Stimulated activated CD4-positive, alpha-beta T cell treated with anti-CD3 and anti-CD28 coated beads, TNF-alpha, amount 100 ng/mL, for 4 hours (primary cell): ENCODE measurements at places on chromosomes 2 and 18.
A peak's percentile ranks its signal among the peaks of the same experiment; 100 is the strongest.

- DNase-seq = no peak
Observed at GRCh38 chr2:172953970-172954852, 121.4 kb upstream of the MAP3K20 start.

- no peak for DNase-seq
Observed at GRCh38 chr2:44965684-44966083, 24.2 kb downstream of the SIX3 start.

DNA sequence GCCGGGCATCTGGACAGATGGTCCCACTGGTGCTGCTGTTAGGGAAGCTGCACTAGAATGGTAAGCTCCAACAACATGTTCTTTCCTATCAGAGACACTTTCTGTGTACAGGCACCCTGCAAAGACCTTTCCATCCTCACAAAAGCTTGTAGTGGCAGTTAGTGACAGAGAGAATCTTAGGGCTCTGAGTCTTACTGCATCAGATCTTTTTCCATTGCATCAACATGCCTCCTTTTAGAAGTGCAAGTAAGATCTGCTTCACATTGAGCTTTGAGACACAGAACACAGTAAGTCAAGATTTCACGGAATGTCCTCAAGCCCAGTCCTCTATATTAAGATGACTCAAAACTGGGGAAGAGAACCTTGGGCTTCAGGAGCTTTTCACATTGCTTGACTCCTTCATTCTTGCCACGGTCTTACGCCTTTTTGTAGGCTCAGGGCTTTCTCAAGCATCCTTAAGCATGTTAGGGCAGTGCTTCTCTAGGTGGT lies 52.6 kb downstream of the ARL4C start:
- no peak for DNase-seq

DNA sequence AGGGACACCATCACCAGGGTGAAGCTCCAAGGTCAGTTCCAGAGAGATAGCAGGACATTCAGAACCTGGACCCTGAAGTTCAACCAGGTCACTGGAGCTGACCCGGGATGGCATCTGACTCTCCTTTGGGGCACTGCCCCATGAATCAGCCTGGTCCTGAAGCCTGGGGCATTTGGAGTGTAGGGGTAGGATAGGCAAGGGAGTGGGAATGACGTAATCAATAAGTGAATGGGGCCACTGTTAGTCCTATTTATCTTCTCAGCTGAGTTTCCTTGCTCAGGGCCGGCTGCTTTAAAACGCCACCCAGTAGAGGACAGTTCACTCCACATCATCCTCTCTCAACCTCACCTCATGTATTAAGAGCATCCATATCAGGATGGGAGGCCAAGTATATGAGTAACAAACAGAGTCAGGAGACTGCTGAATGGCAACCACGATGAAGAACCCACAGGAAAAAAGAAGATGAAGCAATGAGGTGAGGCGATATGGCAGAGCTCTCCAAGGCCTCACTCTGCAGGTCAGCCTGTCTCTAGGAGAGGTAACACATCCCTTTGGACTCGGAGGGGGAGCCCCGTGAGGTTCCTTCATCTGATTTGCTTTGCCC lies 1.8 kb upstream of the RFX8 start:
- no peak for DNase-seq

- no peak for DNase-seq
Observed at GRCh38 chr2:207073412-207073800, 92.3 kb downstream of the KLF7 start.

- no peak for DNase-seq
Observed at GRCh38 chr18:12839057-12839525, 44.9 kb downstream of the PTPN2 start.

DNA sequence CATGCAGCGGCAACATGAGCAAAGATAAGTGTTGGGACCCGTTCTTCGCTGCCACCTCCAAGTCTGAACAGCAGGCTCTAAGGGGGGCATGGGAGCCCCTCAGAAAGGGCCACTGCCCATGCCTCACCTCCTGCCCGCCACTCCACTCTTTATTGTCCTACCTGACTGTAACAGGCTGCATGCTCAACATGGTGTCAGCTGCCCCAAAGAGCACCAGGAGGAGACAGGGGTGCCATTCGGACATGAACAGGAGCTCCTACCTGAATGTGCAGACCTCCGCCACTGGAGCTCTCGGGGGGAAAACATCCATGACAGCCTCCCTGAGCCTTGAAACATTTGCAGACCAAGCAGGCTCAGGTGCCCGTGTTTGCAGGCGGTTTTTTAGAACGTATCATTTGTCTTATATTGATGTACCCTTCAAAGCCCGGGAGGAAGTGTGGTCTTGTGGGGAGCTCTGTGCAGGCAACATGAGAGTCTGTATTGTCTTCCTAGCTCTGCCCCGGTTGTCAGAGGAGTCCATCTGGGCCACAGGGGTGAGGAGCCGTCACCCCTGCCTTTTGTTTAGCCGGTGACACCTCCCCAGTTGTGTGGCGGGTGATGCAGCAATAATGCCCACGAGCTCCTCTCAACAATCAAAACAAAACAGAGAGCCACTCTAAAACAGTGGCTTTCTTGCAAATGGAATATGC lies 35.1 kb upstream of the CD8A start:
- no peak for DNase-seq

DNA sequence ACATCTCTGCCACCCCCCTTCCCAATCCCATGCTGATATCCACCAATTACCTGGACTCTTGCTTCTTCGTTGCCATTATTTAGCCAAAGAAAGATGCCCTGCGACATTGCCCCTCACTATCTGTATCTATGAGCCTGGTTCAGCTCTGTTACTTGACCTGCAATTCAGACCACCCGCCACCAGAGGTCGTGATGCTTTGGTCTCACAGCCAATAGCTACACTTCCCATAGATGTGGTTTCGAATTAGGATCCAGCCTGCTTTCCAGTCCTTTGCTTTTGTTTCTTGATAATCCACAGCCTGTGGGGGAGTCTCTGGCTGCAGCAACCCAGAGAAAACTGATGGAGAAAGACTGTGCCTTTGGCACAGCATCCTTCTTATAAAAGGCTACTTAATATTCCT lies 239.4 kb downstream of the KLHL29 start:
- no peak for DNase-seq

- DNase-seq = no peak
Observed at GRCh38 chr2:150404147-150404546, 83.3 kb downstream of the RND3 start.

GRCh38 chr18:13562494-13563029 lies 163.8 kb downstream of the FAM210A start:
- DNase-seq = peak; percentile 59

DNA sequence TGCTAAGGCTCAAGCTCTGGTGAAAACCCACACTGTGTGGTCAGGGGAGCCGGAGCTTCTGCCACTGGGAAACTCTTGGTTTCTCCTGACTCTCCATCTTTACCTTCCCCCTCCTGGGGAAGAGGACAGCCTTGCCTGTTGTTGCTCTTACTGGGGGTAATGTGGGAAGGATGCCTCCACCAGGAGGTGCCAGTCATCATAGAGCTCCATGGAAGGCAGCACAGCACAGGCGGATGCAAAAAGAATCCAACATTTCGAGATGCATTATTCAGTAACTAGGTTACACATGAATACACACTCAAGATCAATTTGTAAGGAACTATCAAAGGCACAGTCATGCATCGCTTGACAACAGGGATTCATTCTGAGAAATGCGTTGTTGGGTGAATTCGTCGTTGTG lies 322.6 kb downstream of the AFF3 start:
- DNase-seq = no peak

DNA sequence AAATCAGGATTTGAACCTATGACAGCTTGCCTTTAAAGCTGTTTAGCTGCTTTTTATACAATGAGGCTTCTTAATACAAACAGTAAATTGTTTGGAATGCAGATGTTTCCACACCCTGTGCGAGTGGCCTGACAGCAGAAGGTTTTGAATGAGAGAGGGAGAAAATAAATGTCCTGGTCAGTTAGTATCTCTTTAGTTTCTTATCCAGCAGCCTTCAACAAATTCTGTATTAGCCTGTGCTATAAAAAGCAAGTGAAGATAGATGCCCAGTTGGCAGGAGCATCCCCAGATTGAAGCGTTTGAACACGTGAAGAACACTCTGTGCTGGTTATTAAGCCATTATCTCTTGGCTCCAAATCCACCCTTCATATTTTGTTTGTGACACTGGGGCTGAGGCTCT lies 70.6 kb downstream of the CERS6 start:
- no peak for DNase-seq

- DNase-seq = peak; percentile 78
Observed at GRCh38 chr18:79378536-79379250, 17.0 kb upstream of the NFATC1 start.

DNA sequence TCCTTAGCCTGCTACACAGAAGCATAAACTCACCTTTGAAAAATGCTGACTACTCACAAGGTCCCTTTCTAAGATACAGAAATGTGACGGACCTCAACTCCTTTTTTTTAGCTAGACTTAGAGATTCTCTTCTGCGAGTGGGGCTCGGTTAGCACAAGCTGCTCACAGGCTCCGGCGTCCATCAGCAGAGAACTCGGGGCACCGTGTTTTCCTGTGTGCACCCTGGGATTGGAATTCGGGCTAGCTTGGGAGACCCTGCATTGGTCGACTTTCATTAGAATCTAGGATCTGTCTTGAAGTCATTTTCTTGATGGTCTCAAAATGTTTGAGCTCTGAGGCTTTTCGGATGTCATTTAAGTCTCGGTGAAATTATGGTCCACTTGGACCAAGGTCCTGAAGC lies 191.2 kb downstream of the GBX2 start:
- no peak for DNase-seq
